ENCODE measurements at places on chromosomes 5 and 9. TPM values are rescaled to one million over a fixed set of nuclear protein-coding genes. Genes with fewer than 3 reads are reported as not detected.

DNA sequence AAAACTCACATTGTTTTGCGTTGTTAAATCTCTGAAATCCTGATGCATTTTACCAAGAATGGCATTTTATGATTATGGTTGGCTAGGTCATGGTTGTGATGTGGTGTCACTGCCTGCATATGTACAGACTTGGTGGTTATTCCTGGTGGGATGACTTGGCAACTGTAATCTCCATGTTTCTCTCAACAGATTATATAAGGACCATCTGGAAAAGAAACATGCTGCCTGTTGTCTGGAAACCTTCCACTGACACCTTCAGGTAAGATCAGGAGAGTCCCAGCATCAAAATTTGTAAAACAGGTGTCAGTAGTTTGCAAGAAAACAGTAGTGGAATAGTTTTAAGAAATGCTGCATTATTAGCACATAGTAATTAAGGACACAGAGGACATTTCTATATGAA lies 3.0 kb upstream of the ACER2 start:
- DNase-seq, result no peak

The ADAMTS2 gene
- total RNA-seq, result 62.0 TPM

The TMEM252 gene
- not detected for total RNA-seq

GRCh38 chr9:78064075-78064474 lies 32.5 kb upstream of the GNAQ start:
- DNase-seq, result no peak

The KCNIP1 gene
- total RNA-seq, result 1.00 TPM

DNA sequence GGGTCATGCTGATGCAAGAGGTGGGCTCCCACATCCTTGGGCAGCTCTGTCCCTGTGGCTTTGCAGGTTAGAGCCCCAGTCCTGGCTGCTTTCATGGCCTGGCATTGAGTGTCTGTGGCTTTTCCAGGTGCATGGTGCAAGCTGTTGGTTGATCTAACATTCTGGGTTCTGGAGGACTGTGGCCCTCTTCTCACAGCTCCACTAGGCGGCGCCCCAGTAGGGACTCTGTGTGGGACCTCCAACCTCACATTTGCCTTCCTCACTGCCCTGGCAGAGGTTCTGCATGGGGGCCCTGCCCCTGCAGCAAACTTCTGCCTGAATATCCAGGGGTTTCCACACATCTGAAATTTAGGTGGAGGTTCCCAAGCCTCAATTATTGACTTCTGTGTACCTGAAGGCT lies 150.1 kb downstream of the NNT start:
- DNase-seq, result no peak

DNA sequence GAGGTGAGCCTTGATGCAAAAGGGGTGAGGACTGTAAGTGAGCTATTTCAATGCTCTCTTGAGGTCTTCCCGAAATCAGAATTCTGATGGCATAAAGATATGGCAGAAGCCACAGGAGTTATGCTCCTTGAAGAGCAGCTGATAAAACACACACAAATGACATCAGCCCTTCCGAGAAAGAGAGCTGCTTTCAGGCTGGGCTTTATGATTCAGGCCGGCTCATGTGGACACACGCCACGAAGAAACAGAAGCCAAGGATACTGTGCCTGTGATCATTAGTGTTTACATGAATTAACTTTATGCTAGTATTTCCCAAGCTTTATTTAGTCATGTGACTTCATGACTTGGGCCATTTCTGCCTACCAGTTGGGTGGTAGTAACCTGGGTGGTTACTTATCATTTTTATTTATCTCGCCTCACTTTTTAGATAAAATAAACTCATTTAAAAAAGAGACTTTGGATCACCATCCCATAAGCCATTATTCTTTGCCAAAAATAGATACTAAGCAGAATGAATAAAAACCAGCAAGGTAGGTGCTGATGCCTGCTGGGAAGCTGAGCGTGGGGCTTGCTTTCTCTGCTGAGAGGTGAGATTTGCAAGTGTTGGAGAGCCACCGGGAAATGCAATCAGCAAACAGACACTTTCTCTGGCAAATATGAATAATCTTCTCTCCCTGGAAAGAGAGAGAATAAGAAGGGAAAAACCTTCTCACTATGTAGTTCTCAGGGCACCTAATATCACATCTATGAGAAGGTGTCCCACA lies 73.0 kb upstream of the SLC25A51 start:
- peak; percentile 89 for DNase-seq

DNA sequence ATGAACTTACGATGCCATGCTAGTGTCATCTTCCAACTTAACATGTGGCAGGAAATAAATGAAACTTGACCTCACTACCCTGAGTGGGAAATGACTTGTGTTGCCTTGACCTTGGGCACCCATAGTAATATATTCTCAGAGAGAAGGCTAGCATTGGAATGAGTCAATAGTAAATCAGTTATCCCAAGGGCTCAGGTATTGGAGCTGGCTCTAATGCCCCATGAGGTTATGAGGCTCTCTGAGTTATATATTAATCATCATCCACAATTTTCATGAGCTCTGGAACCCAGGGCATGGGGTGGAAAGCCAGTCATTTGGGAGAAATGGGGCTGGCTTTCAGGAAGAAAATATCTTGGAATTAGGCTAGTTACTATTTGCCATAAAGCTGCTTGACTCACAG lies 42.4 kb upstream of the SMIM32 start:
- no peak for DNase-seq

DNA sequence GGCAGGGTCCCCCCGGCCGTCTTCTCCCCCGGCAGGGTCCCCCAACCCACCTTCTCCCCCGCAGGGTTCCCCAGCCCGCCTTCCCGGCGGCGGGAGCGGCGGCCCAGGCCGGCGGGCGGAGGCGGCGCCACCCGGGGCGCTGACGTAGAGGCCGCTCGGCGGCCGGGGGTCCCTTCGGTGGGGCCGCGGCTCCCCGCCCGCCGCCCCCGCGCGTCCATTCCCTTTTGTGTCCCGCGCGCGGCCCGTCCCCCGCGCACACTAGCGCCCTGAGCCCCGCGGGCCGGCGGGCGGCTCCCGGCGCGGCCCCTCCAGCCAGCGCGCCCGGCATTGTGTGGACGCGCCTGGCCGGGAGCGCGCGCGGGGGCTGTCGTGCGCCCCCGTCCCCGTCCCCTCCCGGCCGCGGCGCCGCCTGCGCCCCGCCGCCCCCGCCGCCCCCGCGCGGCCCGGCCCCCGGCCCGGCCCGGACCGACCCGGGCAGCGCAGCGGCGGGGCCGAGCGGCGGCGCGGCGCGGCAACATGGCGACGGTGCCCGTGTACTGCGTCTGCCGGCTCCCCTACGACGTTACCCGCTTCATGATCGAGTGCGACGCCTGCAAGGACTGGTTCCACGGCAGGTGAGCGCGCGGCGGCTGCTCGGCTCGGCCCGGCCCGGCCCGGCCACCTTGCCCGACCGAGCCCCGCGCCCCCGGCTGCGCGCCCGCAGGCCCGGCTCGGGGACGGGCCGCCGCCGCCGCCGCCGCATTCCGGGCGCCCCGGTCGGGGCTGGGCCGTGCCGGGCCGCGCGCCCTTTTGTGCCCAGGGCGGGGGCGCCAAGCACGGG lies at the start of gene PHF2:
Gene PHF2 (plus strand): TSS at position 327 of the 820 bp plus-strand sequence. CDS start 190 bp downstream, at position 517.
- DNase-seq, result peak; percentile 78

Data from posterior vena cava (tissue), 2 donors.